ENCODE measurements at places on chromosomes 13 and 19.

GRCh38 chr13:73433458-73433857, 374.7 kb downstream of the KLF5 start:
- DNase-seq: no peak

- DNase-seq: no peak
Observed at GRCh38 chr19:10587022-10587838, at the start of gene AP1M2. AP1M2 (minus strand) TSS chr19:10587312; CDS start chr19:10587231, 81 bp downstream.

GRCh38 chr13:106117640-106118039, 417.8 kb downstream of the EFNB2 start:
- DNase-seq: no peak

DNA sequence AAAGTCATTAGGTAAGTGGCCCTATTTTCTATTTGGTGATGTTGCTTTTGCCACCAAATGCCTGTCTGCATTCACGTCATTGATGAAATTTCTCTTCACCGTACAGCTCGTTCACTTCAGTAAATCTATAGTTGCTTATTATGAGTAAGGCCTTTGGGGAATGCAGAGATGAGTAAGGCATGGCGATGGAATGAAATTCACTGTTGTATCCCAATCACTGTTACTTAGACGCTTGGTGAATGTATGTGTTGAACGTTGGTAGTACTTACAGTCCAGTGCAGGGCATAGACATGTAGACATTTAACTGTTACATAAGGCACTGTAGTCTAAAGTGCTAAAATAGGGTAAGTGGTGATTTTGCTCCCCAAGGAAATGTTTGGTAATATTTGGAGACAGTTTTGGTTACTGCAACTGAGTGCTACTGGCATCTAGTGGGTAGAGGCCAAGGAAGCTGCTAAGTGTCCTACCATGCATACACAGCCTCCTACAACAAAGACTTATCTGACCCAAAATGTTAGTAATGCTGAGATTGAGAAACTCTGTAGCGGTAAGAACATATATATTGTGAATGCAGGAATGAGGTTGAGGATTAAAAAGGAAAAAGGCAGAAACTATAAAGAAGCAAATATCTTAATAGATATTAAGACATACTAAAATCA, 5.8 kb downstream of the AKAP11 start:
- DNase-seq: no peak

DNA sequence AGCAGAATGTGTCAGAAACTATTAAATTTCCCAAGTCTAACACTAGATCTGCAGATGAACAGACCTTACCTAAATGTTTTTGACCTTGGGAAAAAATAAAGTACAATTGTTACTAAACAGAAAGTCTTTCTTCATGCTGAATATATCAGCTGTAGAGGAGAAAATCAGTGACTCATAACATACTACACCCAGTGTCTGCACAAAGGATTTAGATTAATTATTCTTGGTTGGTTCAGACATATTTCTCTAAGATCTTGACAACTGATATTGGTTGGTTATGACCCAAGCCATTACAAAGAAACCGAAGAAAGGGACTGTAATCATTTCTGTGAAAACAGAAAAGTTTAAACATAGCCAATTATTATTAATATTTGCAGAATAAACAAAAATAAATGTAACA, 225.1 kb downstream of the HS6ST3 start:
- DNase-seq: no peak

DNA sequence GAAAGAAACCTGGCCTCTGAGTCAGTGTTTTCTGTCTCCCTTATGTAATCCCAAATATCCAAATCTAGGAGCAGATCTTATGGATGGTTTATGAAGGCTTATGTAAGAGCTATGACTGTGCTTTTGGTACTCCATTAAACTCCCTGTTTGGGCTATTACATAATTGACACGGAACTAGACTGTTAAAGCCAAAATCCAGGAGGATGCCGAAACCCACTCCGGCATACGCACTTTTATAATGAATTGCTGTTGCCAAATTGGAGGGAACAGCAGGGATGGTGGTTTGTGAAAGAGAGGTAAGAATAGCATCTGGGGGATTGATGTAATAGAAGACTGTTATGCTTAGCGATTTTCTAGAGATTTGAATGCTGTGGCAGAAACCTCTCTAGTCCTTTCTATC, 2.0 kb downstream of the MTUS2 start:
- no peak for DNase-seq

GRCh38 chr19:13887517-13887916, 10.6 kb downstream of the NANOS3 start:
- DNase-seq: no peak

Data from NCI-H1092 (cell line).